ENCODE measurements at places on chromosomes 1 and 21.
A peak's percentile ranks its signal among the peaks of the same experiment; 100 is the strongest.

GRCh38 chr1:6547301-6547700, 7.0 kb downstream of the NOL9 start:
- DNase-seq = no peak

DNA sequence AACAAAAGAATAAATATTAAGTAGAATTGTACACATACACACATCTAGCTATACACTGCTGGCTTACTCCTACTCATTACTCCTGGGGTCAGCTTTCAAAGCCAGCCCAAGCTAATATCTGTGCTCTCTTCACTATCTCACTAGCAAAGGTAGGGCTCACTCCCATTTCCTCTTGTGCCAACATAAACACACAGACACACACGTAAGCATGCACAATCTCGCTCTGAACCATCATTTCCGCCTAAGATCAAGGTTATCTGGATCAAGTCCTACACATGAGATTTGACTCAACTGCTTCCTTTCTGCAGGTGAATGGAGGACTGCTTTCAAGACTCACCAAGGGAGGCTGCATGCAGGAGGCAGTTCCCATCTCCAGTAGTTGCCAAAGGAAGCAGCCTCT, 28.8 kb upstream of the MTMR11 start:
- no peak for DNase-seq

- no peak for DNase-seq
Measured at GRCh38 chr1:42910985-42911384, 47.7 kb downstream of the SLC2A1 start.

DNA sequence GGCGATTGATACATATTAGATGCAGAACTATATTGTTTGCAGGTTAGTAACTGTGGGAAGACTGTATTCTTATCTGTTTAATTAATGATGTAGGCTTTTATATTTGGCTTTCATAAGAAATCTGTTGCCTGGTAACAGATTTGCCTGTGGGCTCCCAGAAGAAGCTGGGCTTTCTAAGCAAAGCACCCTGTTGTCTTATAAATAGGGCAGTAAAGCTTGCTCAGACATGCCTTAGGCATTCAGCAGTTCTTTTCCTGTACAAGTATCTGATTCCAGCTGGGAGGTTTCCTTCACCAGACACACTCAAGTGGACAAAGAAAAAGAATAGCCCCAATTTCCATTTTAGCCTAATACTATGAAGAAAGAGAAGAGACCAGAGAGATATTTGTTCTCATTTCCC, 524.0 kb downstream of the LRRIQ3 start:
- no peak for DNase-seq

DNA sequence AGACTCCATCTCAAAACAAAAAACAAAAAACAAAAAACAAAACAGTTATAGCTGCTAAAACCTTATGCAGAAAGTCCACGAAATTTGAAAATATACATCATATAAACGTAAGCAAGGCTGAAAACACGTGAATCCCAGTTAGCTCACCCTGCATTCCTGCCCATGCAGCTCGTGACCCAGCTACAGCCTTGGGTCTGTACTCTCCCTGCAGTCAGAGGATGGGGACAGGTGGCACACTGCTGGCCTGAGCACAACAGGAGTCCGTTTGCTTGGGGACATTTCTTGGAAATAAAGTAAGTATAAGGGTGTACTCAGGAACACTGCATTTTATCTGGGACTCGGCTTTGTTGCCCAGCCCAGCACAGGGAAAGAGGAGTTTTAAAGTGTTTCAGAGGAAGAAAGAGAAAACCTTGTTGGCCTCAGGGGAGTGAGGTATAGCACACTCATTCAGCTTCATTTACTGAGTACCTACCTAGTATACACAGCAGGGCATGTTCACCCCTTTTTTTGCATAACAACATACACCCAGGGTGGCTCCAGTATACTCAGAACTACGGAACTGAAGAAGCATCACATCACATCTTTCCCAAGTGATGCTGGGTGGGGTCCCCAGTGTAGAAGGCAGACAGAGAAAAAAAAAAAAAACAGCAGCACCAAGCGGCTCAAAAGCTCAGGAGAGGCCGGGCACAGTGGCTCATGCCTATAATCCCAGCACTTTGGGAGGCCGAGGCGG, 44.1 kb downstream of the CAPZB start:
- DNase-seq = no peak

DNA sequence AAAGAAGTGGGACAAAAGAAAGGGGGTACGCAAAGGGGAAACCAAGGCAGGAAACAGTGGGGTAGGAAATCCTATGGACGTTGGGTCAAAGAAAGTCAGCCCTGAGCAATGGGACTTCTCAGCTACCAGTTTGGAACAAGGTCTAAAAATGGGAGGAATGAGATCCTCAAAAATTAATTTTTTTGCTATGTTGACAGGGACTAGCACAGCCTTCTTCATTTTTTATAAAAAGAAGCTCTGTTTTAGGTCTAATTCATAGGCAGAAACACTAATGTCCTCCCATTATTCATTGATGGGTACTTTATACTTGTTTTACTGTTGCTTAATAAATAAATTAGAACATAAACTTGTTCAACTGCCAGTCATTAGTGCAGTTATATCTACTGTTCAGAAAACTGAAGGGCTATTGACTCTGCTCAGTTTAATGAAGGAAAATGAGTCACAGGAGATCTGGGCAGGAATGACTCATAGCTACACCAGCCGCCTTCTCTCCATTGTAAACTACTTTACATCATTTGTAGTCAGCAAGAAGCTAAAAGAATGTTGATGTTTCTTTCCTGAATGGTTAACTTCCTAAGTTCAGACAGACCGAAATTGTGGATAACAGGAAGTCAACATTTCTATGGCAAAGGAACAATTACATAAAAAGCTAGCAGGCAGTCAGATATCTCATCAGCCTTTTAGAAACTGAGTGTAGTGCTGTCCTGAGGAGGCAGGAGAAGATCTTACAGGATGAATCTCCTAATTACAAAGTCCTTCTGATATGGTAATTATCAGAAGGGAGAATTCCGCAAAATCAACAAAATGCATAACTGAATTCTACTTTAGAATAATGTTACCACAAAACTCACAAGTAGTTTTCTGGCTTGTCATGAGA, 356.4 kb upstream of the PKN2 start:
- no peak for DNase-seq

- DNase-seq = no peak
Measured at GRCh38 chr21:21182401-21183010, 184.3 kb downstream of the NCAM2 start.

DNA sequence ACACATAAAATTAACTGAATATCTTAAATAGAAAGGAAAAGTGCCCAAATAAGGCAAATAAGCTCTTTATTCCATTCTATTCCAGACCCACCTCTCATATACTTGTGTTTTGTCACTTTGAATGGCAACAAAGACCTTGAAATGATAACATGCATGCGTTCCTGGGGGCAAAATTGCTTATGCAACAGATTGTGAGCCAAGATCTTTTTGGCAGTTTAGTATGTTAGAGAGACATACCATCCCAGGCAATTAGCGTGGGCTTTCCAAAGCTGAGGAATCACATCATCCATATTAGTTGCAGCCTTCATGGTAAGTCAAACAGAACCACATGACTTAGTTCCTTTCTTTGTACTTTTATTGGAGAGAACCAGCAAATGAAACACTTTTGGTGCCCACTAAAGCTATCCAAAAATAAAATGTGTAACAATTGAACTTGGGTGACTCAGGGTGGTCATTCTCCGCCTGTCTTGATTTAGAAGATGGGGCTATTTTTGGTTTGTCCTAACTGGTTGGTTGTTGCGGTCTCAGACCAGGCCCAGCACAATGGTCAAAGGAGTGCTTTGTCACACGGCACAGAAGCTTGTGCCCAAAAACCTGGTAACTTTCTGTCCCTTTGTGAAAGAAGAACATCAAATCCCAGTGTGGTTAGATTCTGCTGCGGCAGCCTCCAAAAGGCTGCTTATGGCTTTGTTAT, 68.7 kb upstream of the ATF3 start:
- no peak for DNase-seq

DNA sequence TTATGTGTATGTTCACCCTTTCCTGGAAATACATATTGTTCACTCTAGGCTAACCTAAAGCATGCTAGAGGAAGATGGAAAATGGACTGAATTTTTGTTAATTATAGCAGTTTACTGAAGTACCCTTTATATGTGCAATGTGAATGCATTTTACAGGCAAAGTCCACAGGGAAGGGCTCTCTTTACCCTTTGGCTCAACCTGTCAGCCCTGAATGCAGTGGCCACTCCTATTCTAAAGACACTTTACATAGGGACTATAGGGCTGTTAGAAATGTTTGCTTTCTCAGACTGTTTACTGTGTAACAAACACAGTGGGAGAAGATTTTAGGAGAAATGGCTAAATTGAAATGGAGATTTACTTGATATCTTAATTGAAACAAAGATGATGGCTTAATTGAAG, 78.5 kb downstream of the BRINP2 start:
- DNase-seq = no peak

GRCh38 chr1:182041615-182042014, 19.9 kb downstream of the ZNF648 start:
- DNase-seq = no peak

GRCh38 chr1:59318271-59318860, 21.5 kb downstream of the FGGY start:
- DNase-seq = no peak

DNA sequence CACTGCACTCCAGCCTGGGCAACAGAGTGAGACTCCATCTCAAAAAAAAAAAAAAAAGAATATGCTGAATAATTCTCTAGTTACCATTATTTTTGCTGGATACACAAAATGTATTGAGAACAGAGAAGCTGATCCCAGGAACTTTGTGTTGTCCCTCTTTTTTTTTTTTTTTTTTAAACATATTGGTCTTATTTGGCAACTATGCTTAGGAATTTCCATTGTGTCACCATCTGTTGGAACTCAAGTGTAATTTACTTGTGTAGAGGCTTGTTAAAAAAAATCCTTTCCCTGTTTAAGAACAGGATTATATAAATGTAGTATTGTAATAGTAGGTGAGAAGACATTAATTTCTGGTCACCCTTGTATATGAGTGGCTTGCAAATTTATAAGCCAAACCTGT, 28.6 kb downstream of the CAMSAP2 start:
- no peak for DNase-seq

- no peak for DNase-seq
Measured at GRCh38 chr21:45952974-45953373, 28.6 kb upstream of the COL6A1 start.

DNA sequence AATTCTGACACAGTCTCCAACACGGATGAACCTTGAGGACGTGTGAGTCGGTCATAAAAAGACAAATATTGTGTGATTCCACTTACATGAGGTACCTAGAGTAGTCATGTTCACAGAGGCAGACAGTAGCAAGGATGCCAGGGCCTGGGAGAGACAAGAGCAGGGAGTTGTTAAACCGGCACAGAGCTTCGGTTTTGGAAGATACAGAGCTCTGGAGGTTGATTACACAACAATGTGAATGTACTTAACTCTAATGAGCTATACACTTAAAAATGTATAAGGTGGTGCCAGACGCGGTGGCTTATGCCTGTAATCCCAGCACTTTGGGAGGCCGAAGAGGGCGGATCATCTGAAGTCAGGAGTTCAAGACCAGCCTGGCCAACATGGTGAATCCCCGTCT, 37.8 kb upstream of the NEK2 start:
- DNase-seq = no peak

GRCh38 chr1:19239876-19240275, 11.4 kb downstream of the EMC1 start:
- DNase-seq = no peak

GRCh38 chr21:44969066-44969670, 29.3 kb downstream of the SLX9 start:
- no peak for DNase-seq

DNA sequence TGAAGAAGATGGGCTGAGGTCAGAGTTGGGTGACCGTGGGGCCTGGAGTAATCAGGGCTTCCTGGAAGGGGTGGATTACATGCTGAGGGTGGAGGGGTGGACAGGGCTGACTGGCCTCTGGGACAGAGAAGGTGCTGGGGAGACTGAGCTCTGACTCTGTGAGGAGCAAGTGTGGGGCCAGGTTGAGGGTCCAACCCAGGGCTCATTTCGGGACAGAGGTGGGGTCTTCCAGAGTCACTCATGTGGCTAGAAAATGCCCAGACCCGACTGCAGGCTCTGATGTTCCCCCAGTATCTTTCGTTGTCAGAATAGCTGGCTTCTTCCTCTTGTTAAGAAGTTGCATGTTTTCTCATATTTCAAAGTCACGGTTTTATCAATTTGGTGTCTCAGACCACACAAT, 311.8 kb downstream of the PTPRU start:
- DNase-seq = no peak

- DNase-seq = no peak
Measured at GRCh38 chr1:185804206-185804605, 70.0 kb downstream of the HMCN1 start.

- no peak for DNase-seq
Measured at GRCh38 chr1:26690576-26691031, 5.2 kb upstream of the ARID1A start.

DNA sequence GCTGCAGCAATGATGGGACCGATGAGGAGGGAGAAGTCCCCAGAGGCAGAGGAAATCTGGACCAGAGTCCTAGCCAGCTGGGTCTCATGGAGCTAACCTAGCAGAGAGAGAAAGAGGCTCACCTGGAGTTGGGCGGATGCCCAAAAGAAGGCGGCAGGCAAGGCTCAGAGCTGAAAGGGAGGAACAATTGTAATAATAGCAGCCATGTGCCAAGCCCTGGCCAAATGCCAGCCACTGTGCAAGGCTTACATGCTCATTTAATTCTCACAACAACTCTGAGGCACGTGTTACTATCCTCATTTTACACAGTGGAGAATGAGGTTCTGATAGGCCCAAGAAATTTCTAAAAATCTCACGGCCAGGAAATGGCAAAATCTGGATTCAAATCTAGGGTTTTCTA, 50.0 kb upstream of the ZNF648 start:
- DNase-seq = no peak

- no peak for DNase-seq
Measured at GRCh38 chr1:197076585-197076984, 9.5 kb upstream of the F13B start.

DNA sequence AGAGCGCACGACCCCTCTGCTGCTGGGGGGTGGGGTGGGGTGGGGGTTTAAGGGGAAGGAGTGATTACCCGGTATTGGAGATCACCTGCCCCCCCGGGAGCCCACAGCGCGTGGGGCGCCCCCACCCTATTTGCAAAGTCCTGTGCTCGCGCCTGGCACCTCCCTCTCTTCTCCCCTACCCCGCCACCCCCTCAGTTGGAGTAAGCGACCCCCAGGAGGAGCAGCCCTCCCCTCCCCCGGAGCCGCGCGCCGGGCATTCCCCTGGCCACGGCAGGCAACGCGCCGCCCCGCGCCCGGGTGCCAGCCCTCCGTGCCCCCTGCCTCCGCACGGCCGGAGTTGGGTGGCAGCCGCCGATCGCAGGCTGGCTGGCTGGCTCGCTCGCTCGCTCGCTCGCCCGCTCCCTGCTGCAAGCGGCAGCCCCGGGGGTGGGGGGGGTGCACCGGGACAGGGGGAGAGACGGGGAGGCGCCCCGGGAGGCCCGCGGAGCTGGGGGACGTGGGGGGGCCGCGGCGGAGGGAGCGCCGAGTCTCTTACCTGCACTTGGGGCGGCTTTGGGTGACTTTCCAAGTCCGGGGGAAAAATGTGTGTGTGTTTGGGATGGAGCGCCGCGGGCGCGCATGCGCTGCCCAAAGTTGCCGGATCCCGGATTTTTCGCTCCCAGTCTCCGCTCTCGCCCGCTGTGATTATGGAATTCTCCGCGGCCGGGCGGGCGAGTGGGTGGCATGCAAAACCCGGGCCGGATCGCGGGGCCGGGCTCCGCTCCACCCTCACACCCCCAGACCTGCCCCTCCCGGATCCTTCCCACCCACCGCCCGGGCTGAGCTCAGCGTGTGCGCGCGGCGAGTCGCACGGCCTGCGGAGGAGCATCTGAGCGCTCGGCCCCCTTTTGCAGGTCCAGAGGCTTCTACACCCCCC, at the start of gene CASZ1:
Gene CASZ1, minus strand, starts transcription at position 618 of the 916 bp plus-strand sequence. CDS start 102,757 bp downstream, outside the sequence.
- DNase-seq = peak; percentile 38
